Activated CD4-positive, alpha-beta T cell treated with anti-CD3 and anti-CD28 coated beads, Interleukin-2, amount 10 ng/mL, durations not matched to agents 7 days and 5 days (primary cell): ENCODE measurements at places on chromosomes 1 and 21. TPM values are rescaled to one million over a fixed set of nuclear protein-coding genes. Genes with fewer than 3 reads are reported as not detected.

- DNase-seq = no peak
Observed at GRCh38 chr1:54985556-54985955, 5.1 kb downstream of the TMEM61 start.

DNA sequence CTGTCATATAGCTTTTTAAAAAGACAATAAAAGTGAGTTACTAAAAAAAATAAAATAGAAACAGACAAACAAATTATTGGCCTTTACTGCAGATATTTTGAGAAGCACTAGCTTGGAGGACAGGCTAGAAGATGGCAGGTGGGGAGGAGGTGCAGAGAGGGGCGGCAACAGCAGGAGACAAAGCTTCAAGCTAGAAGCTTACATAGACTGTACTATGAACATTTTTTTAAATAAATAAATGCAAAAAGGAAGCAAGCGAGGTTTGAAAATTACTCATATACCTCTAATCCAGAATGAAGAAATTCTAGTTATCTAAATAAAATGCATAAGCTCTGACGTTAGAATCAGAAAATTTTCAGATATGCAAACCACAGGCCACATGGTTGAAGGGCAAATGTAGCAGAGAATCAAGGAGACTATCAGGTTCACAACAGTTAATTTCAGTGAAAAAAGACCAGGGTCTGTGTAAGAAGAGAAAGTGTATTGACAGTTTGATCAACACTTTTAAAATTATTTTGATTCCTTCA lies 54.9 kb downstream of the NRIP1 start:
- DNase-seq = no peak

GRCh38 chr1:61504852-61505390 lies 220.0 kb downstream of the TM2D1 start:
- DNase-seq = no peak

GRCh38 chr1:156157506-156157905 lies 4.1 kb downstream of the SEMA4A start:
- no peak for DNase-seq

Gene BTF3L4
- total RNA-seq = 37.3 TPM

Gene DNAJC6
- total RNA-seq = 1.9 TPM

Gene S100A1
- not detected for total RNA-seq

- DNase-seq = no peak
Observed at GRCh38 chr1:99623554-99623953, 22.4 kb upstream of the PALMD start.

Gene CNTN2
- total RNA-seq = not detected

DNA sequence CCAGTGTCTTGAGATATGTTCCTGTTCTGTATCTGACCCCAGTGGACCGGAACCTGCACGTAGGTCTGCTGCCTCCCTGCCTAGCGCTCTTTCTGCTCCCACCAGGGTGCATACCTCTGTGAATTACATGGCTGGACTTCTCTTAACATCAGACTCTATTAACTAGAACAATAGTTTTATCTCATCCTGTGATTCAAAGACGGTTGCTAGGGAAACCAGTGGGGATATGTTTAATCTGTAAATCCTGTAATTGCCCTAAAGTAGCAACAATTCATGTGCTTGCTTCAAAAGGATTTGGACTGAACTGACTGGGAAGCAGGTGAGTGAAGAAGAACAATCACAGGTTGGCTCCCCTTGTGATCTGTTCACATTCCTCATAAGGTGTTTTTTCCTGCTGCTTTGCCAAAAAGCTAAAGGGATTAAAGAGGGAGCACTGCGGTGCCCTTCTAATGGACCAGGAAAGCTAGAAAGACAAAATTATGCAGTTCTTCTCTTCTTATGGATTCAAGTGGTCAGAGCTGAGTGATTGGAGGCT lies 52.7 kb upstream of the DIRAS3 start:
- no peak for DNase-seq

DNA sequence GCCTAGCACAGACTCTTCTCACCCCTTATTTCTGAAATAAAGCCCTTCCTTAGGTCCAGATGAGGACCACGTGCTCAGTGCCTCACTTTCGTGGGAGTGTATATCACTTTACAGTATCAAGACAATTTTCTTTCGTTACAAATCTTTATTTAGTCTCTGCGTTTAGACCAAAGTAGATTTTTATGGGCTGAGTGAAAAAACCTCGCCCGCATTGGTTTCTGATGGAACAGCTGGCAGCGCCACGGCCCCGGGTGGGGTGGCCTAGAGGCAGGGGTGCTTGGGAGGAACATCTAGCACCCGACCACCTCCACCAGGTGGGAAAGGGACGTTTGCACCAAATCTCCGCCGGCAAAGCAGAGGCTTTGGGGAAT lies 7.6 kb downstream of the SIM2 start:
- no peak for DNase-seq

- no peak for DNase-seq
Observed at GRCh38 chr1:115300087-115300876, 37.8 kb downstream of the NGF start.

Gene ABCB10
- total RNA-seq = 23.7 TPM

Gene CD1E
- not detected for total RNA-seq

DNA sequence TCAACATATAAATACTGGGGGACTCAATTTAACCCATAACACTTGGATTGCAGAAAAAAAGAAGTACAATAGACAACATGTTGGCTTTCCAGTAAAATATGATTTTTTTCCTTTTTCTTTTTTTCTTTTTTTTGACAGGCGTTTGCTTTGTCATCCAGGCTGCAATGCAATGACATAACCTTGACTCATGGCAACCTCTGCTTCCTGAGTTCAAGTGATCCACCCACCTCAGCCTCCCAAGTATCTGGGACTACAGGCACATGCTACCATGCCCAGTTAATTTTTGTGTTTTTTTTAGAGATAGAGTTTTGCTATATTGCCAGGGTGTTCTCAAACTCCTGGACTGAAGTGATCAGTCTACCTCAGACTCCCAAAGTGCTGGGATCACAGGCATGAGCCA lies 1512.0 kb upstream of the PRMT6 start:
- DNase-seq = no peak

GRCh38 chr1:58572690-58573089 lies 4.4 kb downstream of the TACSTD2 start:
- no peak for DNase-seq

DNA sequence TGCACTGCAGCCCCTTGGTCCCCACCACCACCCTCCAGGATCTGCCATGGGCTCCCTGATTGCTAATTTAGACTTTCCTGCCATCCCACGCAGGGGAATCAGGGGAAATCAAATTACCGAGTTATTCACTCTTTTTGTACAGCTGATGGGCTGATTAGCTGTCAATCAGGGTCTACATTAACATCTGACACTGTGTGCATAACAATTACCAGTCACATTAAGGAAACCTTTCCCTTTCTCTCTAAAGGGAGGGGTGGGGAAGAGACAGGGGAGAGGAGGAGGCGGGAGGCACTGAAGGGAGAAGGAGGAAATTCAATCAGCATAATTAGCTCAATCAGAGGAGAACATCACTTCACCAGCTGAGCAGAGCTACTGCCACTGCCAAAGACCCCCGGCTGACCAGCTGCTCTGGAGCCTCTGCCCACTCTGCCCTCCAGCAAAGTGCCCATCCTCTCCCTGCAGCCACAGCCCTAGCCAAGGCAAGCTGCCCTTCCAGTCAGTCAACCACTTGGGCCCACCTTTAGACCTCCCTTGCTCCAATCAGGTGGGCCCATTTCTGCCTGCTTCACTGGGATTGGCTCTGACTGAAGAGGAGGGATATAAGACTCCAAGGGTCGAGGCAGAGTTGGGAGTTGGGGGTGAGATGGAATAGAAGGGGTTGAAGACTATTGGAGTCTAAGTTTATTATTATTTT lies 199.3 kb upstream of the ZC3H12A start:
- no peak for DNase-seq

DNA sequence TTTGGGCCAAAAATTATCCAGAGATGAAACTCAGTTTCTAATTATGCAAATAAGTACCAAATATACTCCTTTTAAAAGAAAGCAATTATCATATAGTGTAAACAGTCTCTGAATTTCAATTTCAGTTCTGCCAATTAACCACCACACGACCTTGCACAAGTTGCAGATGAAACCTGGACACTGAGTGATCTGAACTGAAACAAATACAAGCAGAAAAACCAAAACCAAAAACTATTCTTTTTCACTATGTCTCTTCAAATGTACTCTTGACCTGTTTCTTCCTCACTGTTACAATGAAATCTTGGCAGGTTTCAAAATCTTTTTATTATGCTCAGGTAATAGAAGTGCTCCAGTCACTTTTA lies 79.2 kb downstream of the TYW3 start:
- no peak for DNase-seq

Gene TMEM53
- total RNA-seq = 3.0 TPM

- DNase-seq = no peak
Observed at GRCh38 chr21:31117128-31117916, 79.0 kb upstream of the KRTAP19-8 start.

Gene CFHR4
- total RNA-seq = not detected

Gene GPR3
- not detected for total RNA-seq
